Activated CD4-positive, alpha-beta T cell treated with anti-CD3 and anti-CD28 coated beads for 4 hours (primary cell): ENCODE measurements at places on chromosomes 6 and 20.

- DNase-seq: no peak
Measured at GRCh38 chr20:18543216-18543615, 24.0 kb upstream of the SMIM26 start.

DNA sequence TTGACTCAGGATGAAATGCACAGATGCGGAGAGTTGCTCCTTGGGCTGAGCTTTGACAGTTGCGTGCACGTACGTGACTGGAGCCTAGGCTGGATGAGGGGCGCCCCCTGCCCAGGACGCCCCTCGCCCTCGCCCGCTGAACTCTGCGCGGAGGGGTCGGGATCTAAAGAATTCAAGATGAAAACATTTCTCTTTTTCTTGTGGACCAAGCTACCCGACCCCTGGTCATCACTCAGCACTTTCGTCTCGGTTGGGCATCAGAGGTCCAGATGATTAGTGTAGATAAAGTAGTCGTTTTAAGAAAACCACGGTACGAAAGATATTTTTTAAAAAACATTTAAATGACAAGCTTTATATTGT lies 700 bp downstream of the DTD1 start:
- DNase-seq: no peak

DNA sequence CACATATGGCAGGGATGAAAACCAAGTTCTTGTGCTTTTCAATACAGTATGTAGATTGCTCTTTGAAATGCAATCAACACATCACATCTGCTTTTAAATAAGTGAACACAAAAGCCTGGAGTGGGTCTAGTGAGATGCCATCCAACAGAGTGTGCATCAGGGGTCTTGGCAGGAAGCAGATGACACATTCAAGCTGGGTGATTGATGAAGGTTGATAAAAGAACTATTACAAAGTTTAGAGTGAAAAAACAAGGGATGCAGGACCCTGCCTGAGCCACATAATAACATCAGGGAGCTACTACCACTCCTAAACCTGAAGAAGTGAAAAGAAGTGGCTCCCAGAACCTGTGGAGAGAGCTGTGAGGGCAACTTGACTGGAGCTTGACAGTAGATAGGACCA lies 16.6 kb upstream of the PLCB1 start:
- DNase-seq: no peak

DNA sequence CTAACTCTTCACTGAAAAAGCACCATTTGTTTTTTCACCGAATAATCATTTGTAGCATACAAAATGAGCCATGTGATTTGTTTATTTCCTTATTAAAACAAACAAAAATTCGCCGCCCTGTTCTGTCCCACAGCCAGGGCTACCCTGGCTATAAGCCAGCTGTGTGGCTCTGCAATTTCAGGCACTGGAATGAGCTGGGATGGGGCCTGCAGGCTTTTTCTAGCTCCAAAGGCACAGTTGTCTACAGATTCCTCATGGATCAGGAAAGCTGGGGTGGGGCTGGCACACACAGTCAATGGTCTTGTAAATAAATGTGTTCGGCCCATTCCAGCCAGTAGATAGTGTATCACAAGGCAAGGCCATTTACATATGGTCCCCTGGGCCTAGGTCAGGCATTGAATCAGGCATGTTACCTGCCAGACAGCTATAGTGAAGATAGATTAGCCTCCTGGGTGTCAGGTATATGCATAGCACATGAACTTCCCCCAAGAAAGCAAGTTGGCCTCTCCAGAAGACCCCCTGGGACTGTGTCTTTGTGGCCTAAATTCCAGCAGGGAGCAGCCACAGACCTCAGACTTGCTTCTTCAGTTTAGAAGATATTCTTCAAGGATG lies 608.9 kb downstream of the MAFB start:
- no peak for DNase-seq

- no peak for DNase-seq
Measured at GRCh38 chr6:146420255-146420654, 123.4 kb upstream of the RAB32 start.

DNA sequence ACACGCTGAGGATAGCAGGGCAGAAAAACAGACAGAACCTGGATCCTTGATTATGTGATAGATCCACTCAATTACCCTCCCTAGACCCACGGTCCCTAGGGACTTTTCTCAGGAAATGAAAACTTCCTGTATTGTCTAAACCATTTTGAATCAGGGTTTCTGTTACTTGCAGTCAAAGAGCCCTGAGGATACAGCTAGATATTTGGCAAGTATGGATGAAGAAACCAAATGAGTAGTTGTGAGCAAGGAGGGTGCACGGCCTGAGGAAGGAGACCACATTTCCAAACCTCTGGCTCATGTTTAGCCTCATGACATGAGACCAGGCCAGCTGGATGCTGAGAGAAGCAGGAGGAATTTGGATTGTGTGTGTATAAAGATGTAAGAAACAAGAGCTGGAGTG lies 91.6 kb downstream of the MRPL14 start:
- DNase-seq: no peak

DNA sequence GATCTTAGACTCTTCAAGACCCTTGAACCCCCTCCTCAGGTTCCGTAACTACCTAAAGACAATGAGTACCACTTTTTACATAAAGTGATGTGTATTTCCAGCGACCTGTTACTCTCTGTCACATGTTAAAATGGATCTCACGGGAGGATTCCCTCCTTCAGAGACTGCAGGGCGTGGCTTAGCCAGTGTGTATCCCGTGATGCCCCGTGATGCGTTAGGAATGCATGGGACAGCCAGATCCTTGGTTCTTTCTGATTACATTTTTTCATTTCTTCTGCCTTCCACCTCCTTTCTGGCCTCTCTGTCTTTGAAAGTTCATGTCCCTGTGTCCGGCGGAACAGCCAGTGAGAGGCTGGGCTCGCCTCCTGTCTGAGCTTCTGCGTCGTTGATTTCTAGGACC lies 155.5 kb downstream of the TMEM242 start:
- DNase-seq: no peak

DNA sequence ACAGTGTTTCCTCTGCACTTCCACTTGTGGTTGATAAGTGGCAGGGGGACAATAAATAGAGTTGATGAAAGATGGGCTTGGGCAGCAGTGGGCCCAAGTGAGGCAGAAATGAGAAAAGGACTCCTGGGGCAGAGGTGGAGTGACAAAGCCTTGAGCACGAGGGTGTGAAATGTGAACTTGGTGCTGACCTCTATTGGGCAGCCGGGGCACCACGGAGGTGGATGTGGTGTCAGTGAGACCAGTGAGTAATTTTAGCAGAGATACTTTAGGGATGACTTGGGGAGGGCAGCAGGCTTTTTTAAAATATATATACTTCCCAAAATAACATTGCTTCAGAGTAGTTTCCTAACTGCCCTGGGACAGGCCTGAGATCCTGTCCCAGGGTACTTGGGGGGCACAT lies 30.6 kb upstream of the MYLK2 start:
- DNase-seq: no peak

GRCh38 chr20:44520881-44521280 lies 989 bp downstream of the SERINC3 start:
- no peak for DNase-seq

- DNase-seq: no peak
Measured at GRCh38 chr6:36319821-36320220, 16.9 kb downstream of the BNIP5 start.

- no peak for DNase-seq
Measured at GRCh38 chr20:4053071-4053919, 37.9 kb upstream of the RNF24 start.

- no peak for DNase-seq
Measured at GRCh38 chr6:67916399-67916798, 718.7 kb upstream of the ADGRB3 start.

DNA sequence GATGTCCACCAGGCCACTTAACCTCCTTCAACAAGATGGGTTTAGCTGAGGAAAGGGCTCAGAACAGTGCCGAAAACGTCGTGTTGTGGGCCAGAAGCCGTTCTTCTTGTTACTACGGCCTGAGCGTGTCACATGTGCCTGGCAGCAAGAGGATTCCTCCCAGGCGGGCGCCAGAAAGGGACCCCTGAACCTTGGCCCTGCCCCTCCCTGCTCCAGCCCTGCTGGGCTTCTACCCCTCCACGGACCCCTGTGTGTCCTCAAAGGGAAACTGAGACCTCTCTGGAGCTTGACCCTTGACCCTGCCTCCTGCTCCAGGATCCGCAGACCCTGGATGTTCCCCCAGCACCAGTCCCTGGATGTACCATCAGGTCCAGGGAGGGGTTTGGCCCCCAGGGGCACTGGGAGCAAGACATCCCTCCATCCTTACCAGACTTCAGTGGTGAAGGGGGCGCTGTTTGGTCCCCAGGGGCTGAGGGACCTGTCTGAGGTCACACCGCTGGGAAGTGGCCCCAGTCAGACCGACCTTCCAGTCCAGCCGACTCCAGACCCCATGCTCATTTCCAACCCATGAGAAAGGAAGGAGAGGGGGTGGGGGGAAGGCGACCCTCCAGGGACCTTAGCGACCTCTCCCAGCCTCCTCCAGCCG lies 10.1 kb downstream of the HRH3 start:
- DNase-seq: no peak

DNA sequence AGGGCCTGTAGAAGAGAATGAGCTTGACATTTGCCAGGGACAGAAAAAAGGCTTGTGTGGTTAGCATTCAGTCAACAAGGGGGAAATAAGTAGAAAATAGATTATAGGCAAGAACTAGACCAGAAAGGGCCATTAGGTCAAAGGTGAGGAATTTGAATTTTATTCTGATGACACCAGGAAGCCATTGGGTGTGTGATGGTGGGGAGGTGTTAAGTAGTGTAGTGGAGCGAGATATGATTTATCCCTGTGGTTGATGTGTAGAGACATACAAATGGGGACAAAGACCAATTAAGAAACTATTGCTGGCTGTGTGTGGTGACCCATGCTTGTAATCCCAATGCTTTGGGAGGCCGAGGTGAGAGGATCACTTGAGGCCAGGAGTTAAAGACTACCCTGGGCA lies 11.0 kb downstream of the DSTN start:
- no peak for DNase-seq

- no peak for DNase-seq
Measured at GRCh38 chr6:92132457-92132856, 1286.9 kb downstream of the EPHA7 start.

DNA sequence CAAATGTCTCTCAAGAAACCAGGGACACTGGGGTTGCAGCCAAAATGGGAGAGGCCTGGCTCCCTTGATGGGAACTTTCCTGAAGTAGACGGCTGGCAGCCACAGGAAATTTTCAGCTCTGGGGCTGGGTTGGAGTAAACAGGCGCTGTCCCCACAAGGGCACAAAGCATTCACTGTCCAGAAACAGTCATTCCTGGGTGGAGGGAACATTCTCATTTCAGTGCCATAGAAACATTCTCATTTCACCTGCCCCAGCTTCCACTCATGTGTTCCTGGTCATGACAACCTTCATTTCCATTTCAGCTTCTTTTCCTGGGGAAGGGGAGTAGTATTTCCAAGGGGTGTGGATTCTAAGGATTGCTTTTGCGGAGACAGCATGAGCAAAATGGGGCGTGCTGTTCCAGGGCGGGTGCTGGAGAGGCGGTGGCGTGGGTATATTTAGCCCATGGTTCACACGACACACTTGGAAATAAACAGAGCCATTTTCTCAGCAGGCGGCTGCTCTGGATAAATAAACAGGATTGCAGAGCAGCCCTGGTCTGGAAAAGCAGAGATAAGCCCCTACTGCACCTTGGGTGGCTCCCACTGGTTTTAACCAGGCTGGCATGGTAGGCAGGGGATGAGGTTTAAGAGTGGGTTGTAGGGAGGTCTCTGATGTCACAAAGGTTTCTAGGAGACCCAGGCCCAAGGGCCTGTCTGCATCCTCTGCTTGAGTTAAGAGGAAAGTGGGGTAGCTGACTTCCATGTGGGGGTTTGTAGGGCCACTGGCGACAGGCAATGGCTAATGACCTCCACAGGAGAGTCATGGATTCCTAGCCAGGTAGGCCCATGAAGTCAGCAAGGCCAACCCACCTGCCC lies 32.9 kb downstream of the COX4I2 start:
- DNase-seq: no peak

DNA sequence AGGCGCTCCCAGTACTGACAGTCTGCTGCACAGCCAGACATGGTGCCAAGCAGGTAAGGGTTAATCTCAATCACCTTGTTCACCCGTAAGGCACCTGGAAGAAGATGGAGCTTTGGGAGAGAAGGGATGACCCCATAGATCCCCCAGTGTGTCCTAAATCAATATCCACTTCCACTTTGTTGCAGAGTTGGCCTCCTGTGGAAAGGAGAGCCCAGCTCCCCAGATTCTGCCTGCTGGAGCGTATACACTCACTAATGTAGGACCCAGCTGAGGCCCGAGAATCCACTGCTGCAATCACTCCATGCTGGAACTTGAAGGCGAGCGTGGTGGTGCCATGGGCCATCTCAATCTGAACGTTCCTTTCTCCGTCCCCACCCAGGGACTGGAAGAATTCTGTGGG lies 1.2 kb downstream of the PSMB8 start:
- DNase-seq: no peak
